ENCODE measurements at places on chromosomes 3 and 15. TPM values are rescaled to one million over a fixed set of nuclear protein-coding genes. Genes with fewer than 3 reads are reported as not detected.

TRPM1 gene
- not detected for polyA plus RNA-seq

DNA sequence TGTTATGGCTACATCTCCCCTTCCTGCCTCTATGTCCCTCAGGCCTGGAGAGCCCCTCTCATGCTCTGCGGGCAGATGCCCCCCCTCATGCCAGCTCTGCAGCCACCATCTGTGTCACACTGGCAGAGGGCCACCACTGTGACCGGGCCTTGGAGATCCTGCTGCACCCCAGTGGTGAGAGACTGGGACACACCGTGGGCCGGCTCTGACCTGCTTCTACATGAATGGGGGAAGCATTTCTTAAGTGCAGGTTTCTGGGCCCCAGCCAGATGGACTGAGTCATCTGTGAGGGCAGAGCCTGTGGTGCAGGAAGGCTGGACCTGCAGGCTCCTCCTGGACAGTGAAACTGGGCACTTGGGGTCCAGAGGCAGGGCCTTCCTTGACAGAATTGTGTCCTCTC, 4.8 kb downstream of the VWA5B2 start:
- DNase-seq, result no peak

DNA sequence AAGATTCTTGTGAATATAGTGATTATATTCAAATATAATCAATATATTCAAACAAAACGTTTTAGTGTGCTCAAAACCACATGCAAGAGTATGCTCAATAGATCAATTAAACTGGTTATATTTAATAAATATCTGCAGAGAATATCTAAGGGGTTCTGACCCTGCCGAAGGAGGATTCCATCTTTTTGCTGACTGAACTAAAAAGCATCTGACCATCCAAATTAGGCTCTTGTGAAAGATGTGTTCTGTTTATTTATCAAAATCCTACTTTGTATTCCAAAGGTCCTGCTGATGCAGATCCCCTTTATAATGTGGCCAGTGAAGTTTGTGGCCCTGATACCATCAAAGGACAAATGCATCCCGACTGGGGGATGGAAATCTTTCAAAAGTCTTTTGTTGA, 41.8 kb upstream of the ARPIN start:
- DNase-seq, result no peak

GABRG3 gene
- 0.22 TPM for polyA plus RNA-seq

- DNase-seq, result no peak
Observed at GRCh38 chr3:8325306-8325705, 176.3 kb upstream of the LMCD1 start.

GRCh38 chr15:74604983-74605794, 10.4 kb upstream of the CLK3 start:
- no peak for DNase-seq

THPO gene
- 1.8 TPM for polyA plus RNA-seq

DNA sequence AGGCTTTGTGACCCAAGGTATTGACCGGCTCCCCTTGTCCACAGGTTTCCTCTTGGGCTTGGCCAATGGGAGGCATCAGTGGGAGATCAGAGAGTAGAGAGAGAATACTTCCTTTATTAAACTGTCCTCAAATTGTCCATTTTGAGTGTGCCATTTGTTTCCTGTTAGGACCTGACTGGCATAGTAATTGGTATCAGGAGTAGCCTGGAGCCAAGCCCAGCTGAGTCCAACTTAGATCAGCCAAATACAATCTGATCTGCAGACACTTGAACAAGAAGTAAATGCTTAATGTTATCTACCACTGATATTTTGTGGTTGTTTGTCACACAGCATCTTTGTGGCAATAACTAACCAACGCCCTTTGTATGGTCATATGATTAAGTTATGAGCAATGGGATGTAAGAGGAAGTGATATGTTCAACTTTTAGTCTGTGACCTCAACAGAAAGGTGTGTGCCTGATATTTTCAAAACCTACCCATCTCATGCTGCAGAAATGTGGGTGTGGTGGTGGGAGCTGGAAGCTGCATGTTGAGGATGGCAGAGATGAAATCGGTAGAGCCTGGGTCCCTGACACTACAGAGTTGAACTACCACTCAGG, 13.3 kb downstream of the MYD88 start:
- no peak for DNase-seq

CADPS gene
- polyA plus RNA-seq, result 2.2 TPM

DNA sequence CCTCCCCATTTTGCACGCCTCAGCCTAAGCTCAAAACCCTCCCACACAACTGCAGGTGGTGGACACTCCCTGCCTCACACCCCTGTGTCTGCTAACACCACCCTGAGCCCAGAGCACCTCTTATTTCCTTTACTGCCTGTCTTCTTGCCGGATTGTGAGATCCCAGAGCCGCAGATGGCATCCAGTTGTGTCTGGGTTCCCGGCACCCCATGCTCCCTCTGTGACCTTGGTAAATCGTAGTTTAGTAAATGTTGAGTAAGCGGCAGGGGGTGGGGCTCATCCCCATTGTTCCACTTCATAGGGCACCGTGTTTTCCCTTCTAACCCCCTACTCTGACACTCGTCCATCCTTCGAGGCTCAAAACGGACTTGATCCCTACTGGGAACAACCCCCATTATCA, 14.9 kb downstream of the SPINT1 start:
- DNase-seq, result no peak

GRCh38 chr3:174120997-174121396, 723.5 kb downstream of the NLGN1 start:
- DNase-seq, result no peak

- DNase-seq, result no peak
Observed at GRCh38 chr15:26032162-26032846, 169.2 kb upstream of the ATP10A start.

CTXN2 gene
- polyA plus RNA-seq, result not detected

- DNase-seq, result no peak
Observed at GRCh38 chr3:78974181-78974790, 793.5 kb downstream of the ROBO1 start.

- no peak for DNase-seq
Observed at GRCh38 chr15:52540374-52541012, 11.8 kb upstream of the MYO5A start.

FOXB1 gene
- polyA plus RNA-seq, result not detected

CCDC191 gene
- 4.8 TPM for polyA plus RNA-seq

ALDH1A2 gene
- polyA plus RNA-seq, result 9.3 TPM

DNA sequence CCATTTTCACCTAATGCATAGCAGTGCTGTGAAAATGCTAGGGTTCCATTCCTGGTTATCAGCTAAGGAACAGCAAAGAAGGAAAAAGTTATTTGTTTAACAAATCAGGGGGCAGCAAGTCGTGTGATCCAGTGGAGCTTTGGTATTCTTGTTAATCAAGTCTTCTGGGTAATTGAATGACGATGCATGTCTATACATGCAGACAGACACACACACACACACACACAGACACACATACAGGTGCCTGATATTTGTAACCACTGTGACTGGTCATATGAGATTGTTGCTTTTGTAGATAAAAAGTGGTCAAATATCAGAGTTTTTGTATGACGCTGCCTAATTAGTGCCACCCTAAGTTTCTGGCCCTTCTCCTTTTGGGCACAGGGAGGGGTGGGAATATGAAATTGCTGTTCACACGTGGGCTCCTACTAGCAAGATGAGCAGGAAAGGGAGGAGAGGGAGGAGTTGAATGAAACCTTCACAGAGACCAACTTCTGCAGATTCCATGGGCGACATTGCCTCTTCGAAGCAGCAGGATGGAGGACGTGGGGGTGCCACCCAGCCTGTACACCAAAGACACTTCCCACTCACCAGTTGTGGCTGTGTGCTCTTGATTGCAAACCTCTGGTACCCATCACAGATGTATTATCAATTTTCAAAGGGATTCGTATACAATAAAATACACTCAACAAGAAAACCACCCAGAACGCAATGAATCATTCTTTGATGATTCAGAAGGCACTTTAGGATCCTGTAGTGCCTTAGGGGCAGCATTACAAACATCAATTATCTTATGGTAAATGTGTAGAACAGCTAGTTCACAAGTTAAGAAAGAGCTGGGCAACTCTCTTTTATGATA, 281.9 kb upstream of the ICE2 start:
- DNase-seq, result no peak

GRCh38 chr3:123373474-123373987, 75.4 kb downstream of the ADCY5 start:
- DNase-seq, result no peak

DNA sequence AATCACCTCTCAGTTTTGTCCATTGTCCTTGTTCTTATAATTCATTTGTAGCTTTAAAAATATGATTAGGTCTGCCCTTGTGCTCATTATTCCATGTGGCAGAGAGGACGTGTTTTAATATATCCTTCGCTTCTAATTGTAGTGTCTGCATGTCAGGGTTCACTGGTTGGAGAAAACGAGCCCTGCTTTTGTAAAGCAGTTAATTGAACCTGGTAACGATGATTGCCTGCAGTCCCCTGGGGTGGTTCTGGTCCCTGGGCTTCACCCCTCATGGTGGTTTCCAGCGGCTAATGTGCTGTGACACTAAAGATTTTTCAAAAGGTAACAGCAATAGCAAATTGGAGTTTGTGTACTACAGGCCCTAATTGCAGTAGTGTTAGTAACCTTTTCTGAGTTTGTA, 299.6 kb downstream of the CACNA2D3 start:
- no peak for DNase-seq

CYP19A1 gene
- polyA plus RNA-seq, result 0.73 TPM

DNA sequence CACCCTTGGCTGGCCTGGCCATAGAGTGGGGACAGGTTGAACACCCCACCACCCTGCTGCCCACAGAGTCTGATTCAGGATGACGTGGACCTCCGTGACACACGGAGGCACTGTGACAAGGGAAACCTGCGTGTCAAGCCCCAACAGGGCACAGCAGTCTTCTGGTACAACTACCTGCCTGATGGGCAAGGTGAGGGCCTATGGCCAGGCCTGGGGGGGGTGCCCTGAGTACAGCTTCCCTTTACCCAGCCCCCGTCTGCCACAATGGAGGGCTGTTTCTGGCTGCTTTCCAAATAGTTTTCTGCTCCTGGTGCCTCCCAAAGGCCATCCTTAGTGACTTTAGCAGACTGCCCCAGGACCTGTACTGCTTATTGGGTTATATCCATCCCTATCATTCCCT, 1.2 kb upstream of the WDR6 start:
- no peak for DNase-seq

DNA sequence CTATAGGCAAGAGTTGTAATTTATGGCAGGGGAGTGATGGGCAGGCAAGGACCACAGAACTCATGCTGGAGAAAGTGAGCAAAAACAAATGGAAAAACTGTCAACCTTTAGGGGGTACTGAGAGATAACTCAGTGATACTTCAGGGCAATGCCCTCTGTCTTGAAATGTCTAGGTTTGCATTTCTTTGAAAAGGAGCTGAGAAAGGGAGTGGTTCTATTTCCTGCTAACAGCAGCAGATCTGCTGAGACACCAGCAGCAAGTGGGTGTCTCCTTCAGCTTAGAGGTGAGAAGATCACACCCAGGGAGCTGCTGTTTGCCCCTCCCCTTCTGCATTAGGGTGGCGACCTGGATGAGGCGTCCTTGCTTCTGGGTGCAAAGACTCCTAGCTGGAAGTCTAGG, 42.3 kb upstream of the XIRP1 start:
- DNase-seq, result no peak

GRCh38 chr3:32937331-32937730, 14.1 kb upstream of the CCR4 start:
- DNase-seq, result no peak

OCA2 gene
- polyA plus RNA-seq, result 2.8 TPM

DNA sequence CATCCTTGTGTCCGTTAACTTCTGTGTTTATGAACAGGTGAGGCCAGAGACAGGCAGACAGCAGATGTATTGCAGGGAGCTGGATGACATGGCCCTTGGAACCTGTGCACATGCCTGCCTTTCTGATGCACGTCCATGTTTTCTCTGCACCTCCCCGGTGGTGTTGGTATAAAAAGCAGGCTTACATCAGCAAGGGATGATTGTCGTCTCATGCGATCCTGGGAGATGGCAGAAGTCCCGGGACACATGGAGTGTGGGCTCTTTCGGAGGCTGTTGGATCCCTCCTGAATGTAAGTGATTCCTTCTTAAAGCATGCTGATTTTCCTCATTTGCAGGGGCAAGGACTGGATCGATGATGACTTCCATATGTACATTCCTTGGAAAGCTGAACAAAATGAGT, 134.8 kb downstream of the SNRPN start:
- no peak for DNase-seq

- no peak for DNase-seq
Observed at GRCh38 chr3:126136428-126137220, 43.8 kb downstream of the ALDH1L1 start.

- DNase-seq, result no peak
Observed at GRCh38 chr15:58182460-58183163, 44.4 kb downstream of the AQP9 start.

PLA2G4F gene
- polyA plus RNA-seq, result not detected

GRCh38 chr3:148736086-148736485, 38.4 kb downstream of the AGTR1 start:
- DNase-seq, result no peak

TMCO5A gene
- polyA plus RNA-seq, result not detected

MAGEL2 gene
- polyA plus RNA-seq, result 19.6 TPM

- no peak for DNase-seq
Observed at GRCh38 chr15:63601704-63602185, 4.6 kb downstream of the FBXL22 start.

GRCh38 chr3:30458376-30459171, 147.8 kb upstream of the TGFBR2 start:
- DNase-seq, result no peak

ATP13A5 gene
- polyA plus RNA-seq, result 0.63 TPM

GCSAM gene
- polyA plus RNA-seq, result 1.0 TPM

DNA sequence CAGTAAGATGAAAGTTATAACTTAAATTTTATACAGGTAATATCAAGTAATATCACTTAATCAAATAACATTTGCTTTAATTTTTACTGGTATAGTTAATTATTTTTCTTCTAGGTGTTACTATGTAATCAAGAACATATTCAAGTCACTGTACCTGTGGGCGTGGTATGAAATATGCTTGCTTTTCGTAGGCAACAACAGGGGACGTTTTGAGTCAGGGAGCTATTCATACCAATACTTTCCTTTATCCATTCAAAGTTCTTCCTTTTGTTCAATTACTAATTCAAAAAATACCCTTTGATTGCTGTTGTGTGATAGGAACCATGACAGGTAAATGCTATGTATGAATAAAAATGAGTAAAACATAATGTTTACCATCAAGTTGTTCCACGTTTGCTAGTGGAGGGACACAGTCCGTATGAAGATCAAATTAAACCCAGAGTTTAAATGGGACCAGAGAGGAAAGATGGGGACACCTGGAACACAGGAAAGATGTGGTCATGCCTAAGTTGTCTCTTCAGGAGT, 654.0 kb upstream of the KCNMB2 start:
- no peak for DNase-seq

CHDH gene
- 1.00 TPM for polyA plus RNA-seq

Data from forelimb muscle (tissue), 1 donor.